ENCODE measurements at places on chromosomes 2 and 18.

DNA sequence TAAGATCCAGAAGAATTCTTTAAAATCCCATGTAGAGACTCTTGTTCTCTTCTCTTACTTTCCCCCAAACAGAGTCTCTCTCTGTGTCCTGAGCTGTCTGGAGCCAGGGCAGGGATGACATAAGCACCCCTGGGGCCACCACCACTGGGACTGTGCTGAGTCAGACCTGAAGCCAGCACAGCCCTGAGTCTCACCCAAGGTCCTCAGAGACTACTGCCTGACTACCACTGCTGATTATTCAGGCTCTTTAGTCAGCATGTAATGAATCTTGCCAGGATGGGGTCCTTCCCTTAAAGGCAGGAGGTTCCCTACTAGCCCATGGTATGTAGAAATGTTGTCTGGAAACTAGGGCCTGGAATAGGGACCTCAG lies 34.9 kb upstream of the DYNC1I2 start:
- no peak for ATAC-seq

- no peak for ATAC-seq
Observed at GRCh38 chr2:75545387-75545786, 15.4 kb downstream of the EVA1A start.

DNA sequence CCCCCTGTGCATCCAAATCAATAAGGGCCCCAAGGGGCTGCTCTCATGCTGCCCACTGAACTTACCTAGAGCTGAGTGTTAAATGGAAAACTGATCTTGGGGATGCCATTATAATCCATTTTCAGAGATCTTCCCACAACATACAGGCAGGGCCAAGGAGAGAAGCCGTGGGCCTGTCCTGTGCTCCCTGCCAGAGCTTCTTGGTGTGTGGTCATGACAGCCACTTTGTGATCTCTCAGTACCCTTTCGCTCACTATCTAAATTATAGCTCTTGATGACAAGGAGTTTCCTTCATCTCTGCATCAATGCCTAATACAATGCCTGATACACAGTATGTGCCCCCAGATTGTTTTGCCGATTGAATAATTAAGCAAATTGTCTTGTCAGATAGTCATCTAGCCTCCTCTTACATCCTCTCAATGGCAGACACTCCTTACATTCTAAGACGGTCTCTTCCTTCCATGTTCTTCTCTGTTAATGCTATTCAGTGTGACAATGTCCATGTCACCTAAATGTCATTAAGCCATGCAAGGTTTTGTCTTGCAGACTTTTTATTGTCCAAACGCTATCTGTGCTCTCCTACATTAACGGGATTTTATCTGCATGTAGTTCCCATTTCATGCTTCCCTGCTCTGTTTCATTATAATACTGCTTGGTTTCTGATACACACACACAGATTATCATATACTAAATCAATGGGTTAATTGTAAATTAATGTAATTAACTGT lies 5.9 kb downstream of the CSRNP3 start:
- no peak for ATAC-seq

DNA sequence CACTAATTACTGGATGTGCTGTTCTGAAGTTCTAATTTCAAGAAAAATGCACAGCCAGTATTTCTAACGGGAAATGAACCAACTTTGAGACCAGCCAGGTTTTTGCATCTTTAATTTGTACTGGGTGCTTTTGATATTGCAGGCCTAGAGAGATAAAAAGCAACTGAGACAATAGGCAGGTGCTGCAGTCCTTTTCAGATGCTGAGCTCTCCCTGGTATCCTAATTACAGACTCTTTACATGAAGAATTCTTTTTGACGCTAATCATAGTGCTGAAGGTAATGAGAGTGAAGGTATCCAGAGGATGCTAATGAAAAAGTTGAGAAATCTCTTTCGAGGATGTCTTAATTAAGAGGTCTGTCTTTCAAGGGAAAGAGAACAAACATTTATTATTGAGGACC lies 85.1 kb downstream of the SERPINB8 start:
- ATAC-seq, result no peak

DNA sequence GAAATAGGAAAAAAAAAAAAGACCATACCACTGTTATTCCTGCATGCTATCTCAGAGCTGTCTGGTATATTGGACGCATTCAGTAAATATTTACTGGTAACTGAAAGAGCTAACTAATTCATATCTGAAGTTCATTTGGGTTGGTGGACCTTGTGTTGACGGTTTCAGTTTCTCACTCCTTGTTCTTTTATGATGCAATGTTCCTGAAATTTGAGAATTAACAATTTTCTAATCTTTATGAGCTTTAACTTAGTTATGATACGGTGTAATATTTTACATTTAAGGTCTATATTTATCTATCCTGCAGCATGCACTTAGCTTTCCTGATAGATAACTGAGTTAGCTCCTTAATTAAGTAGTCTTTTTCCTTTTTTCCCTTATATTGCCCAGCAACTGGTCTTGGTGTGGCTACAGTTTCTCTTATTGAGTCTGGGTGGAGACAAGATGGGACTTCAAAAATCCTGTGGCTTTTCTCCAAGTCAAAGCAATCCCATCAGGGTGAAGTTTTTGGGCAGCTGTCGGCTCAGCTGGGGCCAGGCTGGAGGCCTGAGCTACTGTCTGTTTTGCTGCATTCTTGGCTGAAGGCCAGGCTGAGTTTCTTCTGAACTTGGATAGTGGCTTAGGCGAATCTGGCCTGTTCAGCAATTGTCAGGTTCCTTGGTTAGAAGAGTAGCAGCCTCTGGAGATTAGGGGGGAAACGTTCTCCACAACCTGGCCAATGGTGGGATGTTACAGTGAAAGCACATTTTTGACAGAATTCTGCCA lies 78.4 kb upstream of the MEX3C start:
- ATAC-seq, result no peak

DNA sequence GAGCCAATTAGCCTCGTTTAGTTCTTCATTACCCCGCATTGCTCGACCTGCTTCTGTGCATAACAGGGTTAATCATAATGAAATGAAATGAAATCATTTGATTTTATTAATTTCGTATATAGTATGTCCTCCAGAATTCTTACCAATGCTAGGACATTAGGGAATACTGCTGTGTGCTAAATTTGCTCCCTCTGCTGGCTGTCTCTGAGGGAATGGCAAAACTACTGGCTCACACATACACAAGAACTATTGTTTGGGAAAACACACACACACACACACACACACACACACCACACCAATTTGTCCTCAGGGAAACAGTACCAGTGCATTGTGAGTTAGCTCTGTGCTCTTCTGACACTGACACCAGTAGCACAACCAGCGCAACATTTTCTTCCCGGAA lies 273.3 kb upstream of the TCF4 start:
- ATAC-seq, result no peak

DNA sequence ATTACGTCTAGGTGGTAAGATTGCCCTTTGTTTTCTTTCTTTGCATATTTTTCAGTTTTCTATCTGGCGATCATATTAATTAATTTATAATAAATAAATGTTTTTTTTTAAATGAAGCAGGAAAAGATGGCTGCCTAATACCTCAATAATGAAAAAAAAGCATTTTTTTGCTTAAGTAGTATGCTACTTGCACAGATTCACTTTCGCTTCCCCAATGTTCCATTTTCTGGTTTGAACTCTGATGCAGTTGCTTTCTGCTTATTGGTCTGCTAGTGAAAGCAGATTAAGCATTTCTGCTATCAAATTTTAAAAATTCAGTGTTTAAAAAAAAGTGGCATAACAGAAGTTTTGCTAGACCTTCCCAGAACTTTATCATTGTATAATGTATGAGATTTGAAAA lies 11.9 kb upstream of the TMEM182 start:
- no peak for ATAC-seq

GRCh38 chr18:54184836-54185235 lies 39.6 kb downstream of the MBD2 start:
- no peak for ATAC-seq

GRCh38 chr2:215969131-215969841 lies 44.1 kb downstream of the MREG start:
- no peak for ATAC-seq

GRCh38 chr18:27382567-27383216 lies 197.6 kb upstream of the CHST9 start:
- ATAC-seq, result no peak

GRCh38 chr2:120820953-120821279 lies 85.2 kb downstream of the GLI2 start:
- no peak for ATAC-seq

- no peak for ATAC-seq
Observed at GRCh38 chr18:21486905-21487437, 113.5 kb downstream of the ESCO1 start.

DNA sequence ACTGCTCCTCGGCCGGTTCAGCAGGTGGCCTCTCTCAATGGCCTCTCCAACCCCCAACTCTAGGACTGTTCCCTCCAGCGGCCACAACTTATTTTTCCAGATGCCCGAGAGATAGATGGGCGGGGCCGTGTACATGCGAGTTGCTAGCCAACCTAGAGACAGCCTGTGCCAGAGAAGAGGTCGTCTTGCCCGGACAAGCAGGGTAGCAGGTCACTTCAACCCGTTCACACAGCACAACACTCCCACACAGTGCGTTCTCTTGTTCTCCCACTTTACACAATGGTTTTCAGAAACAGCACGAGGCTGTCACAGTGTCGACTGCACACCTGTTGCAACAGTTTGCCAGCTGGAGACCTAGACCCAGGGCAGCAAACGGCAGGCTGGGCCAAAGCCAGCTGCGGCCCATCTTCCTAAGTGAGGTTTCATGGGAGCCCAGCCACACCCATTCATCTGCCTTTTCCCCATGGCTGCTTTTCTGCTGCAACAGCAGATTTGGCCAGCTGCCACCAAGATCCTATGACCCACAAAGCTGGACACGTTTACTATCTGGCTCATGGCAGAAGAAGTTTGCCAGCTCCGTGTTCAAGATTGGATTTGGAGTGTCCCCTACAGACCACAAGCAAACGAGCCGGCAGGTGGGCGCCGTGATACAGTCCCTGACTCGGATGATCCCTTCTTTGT lies 7.3 kb upstream of the PRLH start:
- no peak for ATAC-seq

- ATAC-seq, result no peak
Observed at GRCh38 chr18:34627137-34627920, 82.8 kb upstream of the DTNA start.

GRCh38 chr2:48474574-48475298 lies 55.2 kb upstream of the STON1 start:
- ATAC-seq, result no peak

DNA sequence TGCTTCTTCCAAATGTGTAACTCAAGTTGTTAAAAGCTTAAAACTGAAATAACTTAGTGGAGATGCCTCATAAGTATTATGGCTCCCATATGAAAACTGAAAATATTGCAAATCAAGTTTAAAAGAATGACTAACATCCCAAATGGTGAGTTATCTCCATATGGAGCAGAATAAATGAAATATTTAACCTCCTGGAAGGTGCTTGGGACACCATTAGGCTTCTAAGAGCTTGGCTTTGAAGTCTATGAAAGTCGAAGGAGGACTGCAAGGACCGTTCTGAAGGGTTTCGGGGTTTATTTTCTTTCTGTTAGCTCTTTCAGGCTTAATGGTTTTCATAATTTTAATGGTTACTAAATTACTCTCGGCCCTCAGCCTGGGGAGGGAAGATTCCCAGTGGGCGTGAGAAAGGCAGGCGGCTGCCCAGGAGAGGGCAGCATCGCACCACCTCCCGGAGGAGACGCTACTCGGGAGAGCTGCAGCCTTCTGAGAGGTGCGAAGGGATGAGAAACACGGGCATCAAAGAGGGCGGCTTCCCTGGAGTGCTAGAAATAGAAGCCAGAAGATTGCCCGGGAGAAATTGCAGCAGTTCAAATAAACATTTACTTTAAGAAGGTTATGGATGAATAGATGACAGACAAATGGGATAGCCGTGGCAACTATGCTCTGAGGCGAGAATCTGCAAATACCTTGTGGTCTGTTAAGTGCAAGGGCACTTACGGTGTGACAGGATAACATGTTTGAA lies 43.1 kb downstream of the MAP3K19 start:
- ATAC-seq, result peak; percentile 97

- peak; percentile 84 for ATAC-seq
Observed at GRCh38 chr2:112481050-112481527, 867 bp upstream of the TTL start.

GRCh38 chr18:43735570-43735969 lies 458.3 kb upstream of the SYT4 start:
- ATAC-seq, result no peak

GRCh38 chr2:48512571-48512970 lies 17.4 kb upstream of the STON1 start:
- no peak for ATAC-seq

DNA sequence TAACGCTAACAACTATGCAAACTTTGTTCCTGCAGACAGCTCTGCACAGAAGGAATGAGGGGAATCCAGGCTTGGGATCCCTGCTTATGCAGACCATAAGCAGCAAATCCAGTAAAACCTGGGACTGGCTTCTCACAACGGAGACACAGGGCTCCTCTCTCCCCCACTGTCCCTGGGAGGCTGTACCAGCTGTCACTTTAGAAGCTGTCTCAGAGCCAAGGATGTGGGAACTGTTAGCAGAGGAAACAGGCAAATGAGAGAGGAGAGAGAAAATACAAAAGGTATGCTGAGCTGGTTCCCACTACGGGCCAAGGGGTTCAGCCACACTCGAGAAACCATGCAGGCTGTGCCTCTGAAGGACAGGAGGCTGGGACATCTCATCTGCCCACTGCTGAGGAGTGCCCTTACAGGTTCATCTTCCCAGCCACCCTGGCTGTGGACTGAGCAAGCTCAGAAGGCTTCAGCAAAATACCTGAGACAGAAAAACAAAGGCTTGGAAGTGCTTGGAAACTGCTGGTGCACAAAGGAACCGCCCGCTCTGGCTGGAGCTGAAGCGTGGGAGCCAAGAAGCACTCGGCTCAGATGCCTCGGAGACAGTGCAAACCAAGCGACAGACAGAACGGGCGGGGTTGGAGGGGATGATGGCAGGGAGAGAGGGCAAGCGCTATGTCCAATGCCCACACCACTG lies 72.5 kb downstream of the FAM210A start:
- ATAC-seq, result no peak

DNA sequence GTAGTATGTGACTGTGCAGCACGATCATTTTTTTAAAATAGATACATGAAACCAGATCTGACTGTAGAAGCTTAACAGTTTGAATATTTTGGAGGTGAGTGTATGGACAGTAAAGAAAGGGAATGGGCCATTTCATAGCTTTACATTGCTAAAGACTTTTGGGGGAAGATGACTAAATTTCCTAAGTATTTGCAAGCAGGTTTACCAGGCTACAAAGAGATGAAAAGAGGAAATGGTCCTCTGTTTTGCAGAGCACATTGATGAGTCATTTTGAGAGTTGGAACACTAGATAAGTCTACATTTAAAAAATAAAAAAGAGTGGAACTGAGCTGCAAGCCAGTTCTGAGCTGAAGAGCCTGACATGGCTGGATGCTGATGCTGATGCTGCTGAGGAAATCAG lies 115.7 kb upstream of the LRATD1 start:
- no peak for ATAC-seq

GRCh38 chr18:45998244-45998643 lies 31.1 kb upstream of the EPG5 start:
- ATAC-seq, result peak; percentile 28

DNA sequence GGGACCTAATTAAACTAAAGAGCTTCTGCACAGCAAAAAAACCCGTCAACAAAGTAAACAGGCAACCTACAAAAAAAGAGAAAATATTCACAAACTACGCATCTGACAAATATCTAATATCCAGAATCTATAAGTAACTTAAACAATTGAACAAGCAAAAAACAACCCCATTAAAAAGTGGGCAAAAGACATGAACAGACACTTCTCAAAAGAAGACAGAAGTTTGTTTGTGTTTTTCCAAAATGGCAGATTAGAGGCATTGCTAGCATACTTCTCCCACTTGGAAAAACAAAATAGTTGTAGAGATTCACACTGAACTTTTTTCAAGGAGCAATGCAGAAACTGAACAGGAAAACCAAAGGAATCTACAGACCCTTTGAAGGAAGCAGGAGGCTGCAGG lies 37.6 kb downstream of the FLACC1 start:
- ATAC-seq, result no peak

Measured in activated T-helper 17 cell treated with anti-CD3 and anti-CD28 coated beads, Interleukin-2, amount 50 U/mL, for 72 hours (primary cell).